ENCODE measurements at places on chromosomes 16 and 17.
A peak's percentile ranks its signal among the peaks of the same experiment; 100 is the strongest.

DNA sequence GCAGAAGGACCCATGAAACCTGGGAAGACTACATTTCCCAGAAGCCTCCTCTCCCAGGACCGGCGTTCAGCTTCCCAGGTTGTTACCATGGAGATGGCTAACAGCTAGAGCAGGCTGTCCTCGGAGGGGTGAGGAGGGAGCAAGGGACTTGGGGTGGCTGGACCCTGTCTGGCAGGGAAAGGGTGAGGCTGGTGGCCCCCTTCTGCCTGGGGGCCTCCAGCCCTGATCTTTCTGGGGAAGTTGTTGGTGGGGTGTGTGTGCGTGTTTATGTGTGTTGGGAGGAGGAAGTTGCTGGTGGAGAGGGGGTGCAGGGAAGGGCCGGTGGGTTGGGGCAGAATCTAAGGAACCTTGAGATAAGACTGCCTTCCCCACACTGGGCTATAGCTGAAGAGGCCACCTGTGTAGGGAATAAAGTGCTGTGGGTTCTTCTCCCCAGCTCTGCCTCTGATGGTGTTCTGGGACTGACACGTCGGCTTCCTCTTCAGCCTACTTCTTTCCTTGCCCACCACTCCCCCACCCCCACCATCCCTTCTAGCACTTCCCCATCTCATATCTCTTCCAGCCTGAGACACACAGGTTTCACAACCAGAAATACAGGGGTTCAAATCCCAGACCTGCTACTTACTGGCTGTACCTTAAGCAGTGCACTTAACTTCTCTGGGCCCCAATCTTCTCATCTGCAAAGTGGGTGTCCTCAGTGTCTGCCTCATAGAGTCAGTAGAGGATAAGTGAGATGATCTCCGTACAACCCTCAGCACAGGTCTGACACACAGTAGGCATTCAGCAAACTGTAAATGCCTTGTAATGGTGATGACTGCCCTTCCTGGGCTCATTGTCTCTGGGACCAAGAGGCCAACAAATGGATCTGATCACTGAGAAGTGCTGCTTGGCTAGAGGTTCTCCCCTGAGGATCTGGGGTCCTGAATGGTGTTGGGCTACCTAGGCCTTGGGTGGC is at the start of gene DRC7:
TSS of gene DRC7 (plus strand) at position 82 of the 955 bp plus-strand sequence. CDS start 3,144 bp downstream, outside the sequence.
- DNase-seq: no peak

GRCh38 chr17:74493331-74493833 is 26.9 kb downstream of the CD300A start:
- no peak for DNase-seq

- DNase-seq: no peak
Observed at GRCh38 chr17:4005296-4006164, 41.3 kb upstream of the ATP2A3 start.

DNA sequence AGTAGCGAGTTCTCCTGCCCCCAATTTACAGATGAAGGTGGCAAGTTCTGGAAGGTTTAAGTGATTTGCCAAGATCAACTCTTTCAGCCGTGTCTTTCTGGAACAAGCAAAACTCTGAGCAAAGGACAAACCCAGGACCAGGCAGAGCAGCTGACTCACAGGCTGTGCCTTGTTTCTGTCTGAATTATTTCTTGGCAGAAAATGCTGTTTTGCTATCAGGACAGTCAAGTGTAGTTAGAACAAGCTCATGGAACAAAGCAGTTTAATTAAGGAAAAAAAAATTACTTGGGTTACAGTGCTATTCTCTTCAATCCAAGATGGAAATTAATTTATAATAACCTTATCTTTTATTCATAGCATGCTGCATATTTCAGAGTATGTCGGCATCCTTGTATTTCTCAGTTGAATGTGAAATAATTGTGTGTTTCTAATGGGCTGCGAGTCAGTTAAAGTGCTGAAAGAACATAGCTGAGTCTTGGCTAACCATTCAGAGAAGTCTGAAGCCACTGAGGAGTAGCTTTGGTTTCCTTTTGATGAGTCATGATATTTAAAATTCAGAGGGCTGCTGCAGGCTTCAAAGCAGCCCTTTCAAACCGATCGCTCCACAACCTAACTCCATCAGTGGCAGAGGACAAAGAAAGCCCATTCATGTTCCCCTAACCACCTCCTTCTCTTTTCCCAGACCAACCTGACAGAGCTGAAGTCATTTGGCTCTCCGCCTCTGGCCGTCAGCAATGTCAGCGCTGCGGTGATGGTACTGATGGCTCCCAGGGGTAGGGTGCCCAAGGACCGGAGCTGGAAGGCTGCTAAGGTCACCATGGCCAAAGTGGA is 143.7 kb downstream of the ZNF18 start:
- DNase-seq: no peak

DNA sequence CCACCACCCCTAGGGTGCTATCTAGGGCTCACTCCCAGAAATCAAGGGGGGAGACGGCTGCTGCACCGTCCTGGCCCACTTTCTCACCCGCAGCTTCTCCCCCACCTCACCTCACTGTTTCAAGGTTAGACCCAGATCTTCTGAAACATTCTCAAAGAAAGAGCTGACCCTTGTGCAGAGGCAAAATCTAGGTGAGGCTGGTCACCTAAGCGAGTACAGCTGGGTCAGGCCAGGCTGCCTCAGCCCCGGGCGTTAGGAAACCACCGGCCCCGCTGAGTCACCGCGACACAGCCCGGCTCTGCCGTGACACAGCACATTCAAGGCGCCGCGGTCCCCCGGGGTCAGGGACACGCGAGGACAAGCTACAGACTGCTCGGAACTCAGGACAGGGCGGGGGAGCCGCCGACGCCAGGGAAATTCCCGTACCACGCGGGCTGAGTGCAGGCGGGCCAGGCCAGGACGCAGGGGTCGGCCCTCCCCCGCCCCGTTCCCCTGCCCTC is 27.1 kb downstream of the GNPTG start:
- peak; percentile 60 for DNase-seq

Measured in GOT3 (cell line).